ENCODE measurements at places on chromosomes 2 and 18.

DNA sequence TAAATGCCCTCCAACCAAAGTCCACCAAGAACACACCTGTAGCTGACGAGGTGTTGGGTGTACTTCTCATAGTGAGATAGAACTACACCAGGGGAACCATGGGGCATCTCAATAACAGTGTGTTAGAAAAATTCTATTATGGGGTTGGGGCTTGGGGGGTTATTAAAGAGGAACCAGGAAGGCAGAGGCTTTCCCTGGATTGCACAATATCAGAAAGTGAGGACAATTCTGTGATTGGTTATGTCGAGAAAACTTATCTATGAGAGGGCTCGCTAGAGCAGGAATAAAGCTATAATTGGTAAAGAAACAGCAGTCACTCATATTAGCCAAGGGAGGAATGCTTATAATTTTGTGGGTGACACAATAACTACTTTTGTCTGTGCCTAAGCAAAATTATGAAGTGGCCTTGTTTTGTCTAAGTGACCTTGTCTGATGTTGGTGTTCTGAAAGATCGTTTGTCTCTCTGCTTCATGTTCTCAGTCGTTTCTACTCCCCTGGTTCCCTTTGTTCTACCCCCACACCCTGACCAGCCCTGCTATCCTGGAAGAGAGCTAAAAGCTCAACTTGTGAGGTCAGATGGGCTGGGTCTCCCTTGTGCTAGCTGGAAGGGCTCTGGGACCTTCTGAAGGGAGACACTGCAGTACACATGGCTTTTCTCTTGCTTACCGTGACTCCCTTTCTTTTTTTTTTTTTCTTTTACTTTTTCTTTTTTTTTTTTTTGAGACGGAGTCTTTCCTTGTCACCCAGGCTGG lies 21.6 kb upstream of the INO80C start:
- no peak for DNase-seq

DNA sequence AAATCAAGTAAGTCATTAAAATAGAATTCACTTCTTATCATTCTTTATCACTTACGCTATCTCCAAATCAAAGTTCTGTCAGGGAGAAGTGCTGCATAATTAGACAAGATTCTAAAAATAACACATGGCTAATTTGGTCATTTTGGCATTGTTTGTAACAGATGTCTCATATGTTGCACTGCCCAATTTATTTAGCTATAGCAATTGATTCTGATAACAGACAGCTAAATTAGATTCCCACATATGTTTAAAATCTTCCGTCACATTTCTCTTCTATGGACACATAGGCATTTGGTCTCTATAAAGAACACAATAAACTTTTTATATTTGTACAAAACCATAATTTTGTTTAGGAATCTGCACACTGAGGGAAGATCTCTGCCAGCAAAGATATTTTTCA lies 644.5 kb upstream of the VRK2 start:
- DNase-seq = no peak

- DNase-seq = no peak
Measured at GRCh38 chr2:98518101-98518500, 73.4 kb downstream of the INPP4A start.

DNA sequence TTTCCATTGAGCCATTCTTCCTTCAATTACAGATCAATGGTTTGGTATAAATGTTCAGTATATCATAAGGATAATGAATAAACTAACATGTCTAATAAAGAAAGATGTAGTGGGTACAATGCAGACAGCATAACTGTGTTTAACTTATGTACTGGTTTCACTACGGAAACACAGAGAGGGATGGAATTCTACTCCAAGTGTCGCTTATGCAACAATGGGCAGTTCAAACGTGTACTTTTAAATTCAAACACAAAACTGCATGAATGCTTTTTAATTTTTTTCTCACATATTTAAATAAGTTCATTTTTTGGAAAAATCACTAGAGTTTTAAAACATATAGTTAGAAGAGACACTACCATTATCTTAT lies 74.7 kb downstream of the COBLL1 start:
- DNase-seq = no peak

DNA sequence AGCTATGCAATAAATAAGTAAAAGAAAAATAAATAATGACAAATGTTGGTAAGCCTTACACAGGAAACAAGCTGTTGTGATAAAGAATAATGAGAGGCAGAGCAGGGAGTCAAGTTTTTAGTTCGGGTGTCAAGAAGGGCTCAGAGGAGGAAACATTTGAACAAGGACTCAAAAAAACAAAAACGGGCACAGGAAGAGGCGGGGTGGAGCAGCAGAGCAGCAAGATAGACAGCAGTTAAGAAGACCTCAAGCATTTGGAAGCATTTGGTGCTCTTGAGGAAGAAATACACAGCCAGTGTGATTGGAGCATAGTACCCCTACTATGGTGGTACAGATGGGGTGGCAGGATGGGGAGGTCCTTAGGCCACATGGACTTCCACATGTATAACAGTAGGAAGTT lies 2.8 kb downstream of the TMEM169 start:
- no peak for DNase-seq

DNA sequence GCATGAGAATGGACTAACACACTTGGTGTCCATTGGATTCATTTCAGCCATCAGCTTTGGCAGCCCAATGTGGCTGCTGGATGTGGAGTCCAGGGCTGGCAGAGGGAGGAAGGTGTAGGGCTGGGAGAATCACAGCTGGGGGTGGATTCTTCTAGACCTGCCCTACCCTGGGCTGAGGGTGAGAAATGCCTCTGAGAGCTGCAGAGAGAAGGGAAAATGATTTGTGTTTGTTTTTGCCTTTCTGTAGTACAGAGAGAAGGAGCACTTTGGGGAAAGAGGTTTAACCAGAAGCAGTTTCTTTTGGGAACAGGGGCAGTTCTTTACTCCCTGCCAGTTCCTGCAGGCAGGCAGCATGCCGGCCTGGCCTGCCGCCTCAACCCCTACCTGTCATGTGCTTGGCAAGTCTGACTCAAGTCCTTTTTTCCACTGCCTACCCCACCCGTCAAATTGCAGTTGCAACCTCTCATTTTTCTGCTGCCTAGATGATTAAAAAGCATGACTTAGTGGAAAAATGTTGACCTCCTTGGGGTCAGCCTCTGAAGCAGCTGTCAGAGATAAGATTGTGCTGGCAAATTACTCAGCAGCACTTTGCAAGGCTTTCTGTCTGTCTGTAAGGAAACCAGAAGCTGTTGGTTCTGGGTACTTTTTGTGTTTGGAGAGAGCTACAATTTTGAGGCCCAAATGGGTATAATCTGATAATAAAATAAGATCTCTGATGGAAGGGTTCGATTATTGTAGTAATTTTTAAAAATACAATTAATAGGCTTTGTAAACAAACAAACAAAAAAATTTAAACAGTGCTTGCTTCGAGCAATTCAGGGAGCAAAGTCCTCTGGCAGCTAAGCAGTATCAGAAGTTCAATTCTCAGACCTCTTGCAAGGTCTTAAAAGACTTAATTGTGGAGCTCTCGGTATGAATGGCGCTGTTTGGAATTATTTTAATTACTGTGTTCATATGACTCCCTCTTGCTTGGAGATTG lies 21.7 kb downstream of the LBH start:
- peak; percentile 40 for DNase-seq

DNA sequence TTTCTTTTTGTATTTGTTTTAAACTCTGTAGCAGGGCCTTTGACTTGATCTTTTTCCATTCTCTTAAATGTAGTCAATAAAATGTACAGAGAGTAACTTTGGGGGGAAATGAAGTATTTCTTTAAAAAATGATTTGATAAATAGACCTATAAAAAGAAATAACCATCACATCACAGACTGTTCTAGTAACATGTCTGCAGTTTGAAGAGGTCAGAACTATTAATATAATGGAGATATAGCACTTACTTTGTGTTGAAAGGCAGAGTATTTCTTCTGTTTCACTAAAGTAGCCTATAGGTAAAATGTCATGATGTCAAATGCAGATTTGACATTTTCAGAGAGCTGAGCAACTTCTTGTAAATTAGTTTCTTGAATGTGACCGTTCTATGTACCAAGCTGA lies 55.7 kb upstream of the FAM237A start:
- no peak for DNase-seq

GRCh38 chr2:3488061-3488531 lies 31.2 kb downstream of the ADI1 start:
- DNase-seq = no peak

GRCh38 chr2:54061272-54061671 lies 54.1 kb upstream of the ACYP2 start:
- DNase-seq = no peak

- no peak for DNase-seq
Measured at GRCh38 chr2:171447675-171448074, 13.6 kb downstream of the DCAF17 start.

GRCh38 chr2:228372212-228372611 lies 190.7 kb upstream of the SPHKAP start:
- no peak for DNase-seq

DNA sequence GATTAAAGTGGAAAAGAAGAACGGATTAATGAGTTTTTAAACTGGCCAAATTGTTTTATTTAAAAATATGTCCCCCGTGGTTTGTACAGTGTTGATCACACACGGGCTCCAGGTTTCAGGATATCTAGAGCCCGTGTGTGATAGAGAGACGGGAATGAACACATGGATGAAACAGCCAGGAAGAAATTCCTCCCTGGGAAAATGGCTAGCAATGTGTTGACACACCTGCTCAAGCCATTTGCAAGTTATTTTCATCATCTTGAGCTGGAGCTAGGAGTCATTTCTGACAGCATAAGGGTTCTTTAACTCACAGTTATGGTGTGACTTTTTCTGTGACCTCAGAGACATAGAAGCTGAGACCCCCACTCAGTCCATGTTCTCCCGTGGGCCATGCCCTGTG lies 81.6 kb downstream of the LRRFIP1 start:
- DNase-seq = no peak

DNA sequence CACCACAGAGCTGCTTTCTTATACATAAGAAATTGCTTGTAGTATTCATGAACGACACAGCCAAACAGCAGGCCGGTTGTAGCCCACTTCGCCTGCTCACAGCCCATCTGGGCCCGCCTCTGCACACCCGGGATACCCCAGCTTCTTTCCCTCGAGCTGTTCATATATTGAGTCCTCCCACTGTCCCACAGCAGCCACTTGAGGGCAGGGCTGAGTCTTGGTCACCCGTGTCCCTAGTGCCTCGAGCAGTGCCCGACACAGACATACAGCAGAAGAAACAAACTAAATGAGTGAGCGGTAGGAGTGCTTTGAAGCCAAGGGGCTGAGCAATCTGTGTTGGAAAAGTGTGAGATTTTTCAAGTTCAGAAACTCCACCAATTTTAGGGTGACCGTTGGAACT lies 251.4 kb downstream of the KLHL29 start:
- no peak for DNase-seq

DNA sequence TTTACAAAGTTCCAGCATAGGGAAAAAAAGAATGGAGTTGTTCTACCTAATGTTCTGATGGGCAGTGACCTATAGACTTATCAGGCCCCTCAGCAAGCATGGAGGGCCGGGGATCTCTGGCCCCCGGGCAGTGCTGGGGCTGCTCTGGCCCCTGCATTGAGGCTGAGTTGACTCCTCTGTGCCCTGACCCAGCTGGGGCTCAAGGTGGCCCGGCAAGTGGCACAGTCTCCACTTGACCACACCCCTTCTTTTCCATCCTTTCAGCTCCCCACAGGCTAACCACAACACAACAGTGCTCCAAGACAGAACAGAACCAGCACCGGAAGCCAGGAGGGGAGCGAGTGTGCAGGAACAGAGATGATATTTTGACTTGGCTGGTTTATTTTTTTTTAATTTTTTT lies 19.9 kb downstream of the TOGARAM2 start:
- DNase-seq = no peak

DNA sequence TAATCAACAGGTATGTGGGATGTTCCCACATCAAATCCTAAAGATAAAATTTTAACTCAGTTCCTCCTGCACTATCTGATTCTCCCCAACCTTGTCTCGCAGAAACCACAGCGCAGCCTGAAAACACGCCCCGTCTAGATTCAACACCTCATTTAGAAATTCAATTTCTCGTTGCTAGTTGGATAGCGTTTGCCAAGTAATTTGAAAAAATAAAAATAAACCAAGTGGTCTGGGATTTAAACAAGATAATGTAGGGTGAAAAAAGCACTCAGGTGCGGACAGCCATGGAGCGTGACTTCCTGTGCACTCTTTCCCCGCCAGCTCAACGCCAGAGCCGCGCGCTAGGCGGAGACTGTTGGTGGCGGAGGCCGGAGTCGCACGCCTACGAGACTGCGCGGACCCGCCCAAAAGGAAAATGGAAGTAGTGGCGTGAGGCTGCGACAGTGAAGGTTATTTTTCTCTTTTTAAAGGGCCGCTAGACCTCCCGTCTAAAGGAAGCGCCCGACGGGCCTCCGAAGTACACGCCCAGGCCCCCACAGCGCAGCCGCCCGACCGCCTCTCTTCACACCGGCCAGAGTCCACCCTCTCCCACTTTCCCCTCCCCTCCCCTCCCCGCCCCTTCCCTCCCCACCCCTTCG lies 615 bp upstream of the CCNT2 start:
- no peak for DNase-seq

DNA sequence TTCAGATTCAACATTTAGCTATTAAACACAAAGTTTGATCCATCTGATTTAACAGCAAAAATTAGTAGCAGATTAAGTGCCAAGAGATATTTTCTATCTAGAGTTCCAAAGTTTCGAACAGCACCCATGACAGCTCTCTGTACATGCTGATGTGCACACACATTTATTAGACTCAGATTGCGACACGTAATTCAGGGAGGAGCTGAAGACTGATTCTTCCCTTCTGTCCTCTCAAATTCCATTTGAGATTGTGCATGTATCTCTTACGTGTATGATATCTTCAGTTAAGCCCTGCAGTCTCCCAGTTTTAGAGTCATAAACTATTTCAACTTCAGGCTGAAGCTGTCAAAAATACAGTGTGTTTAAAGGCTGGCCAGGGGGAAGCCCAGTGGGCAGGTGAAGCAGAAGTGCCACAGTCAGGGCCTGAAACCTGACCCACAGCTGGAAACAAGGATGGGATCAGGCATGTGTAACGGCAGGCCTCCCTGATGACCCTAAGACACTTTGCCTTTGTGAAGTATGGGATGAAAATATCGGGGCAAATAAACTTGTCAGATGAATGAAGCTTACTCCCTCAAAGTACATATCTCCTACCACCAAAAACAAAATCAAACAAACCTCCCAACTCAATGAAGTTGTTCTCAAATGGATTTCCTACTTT lies 30.6 kb downstream of the CYB5A start:
- no peak for DNase-seq

Measured in fibroblast of gingiva (primary cell).